ENCODE measurements at places on chromosomes 1 and 21.

GRCh38 chr21:29287383-29287782 is 11.3 kb upstream of the BACH1 start:
- no peak for DNase-seq

- no peak for DNase-seq
These were observed 1271.8 kb downstream of the BRINP3 start for GRCh38 chr1:189205863-189206262.

GRCh38 chr1:77084457-77084856 is 134.8 kb downstream of the PIGK start:
- DNase-seq, result no peak

DNA sequence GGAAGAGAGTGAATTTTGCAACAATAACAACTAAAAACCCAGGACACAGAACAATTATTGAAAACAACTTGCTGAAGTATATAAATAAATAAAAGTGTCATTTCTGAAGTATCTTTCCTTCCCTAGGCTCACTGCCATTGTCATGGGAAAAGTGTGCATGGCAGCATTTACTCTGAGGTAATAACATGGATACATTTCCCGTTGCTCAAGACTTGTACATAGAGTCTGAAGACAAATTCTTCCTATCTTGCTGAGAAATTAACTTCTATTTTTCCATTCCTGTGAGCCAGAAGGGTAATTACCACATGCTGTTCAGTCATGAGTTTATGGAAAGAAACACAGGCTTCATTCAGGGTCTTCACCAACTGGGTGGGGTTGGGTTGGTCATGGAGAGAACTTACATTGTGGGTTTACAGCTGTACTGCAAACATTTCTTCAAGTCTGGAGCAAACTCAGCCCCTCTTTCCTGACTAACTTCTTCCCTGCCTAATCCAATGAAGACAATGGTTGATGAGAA is 32.2 kb downstream of the ST6GALNAC3 start:
- DNase-seq, result no peak

GRCh38 chr1:167808690-167809089 is 86.9 kb downstream of the MPZL1 start:
- no peak for DNase-seq

- no peak for DNase-seq
These were observed 374.6 kb upstream of the RUNX1 start for GRCh38 chr21:35423709-35424108.

DNA sequence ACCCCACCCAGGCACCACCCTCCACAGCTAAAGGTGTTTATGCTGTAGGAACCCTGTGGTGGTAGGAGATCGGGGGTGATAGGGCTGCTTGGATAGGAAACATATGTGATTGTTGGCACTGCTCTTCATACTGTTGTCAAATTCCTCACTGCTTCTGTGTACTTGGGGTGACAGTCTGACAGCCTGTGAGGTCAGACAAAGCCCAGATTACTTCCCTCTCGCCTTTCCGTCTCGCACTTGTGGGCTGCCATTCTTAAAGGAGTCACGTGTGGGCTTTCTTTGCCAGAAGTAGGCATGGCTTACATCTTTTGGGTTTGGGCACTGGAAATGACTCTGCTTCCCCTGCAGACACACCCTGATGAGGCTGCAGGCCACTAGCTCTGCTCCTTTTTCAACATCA is 363.8 kb downstream of the DISC1 start:
- DNase-seq, result no peak

DNA sequence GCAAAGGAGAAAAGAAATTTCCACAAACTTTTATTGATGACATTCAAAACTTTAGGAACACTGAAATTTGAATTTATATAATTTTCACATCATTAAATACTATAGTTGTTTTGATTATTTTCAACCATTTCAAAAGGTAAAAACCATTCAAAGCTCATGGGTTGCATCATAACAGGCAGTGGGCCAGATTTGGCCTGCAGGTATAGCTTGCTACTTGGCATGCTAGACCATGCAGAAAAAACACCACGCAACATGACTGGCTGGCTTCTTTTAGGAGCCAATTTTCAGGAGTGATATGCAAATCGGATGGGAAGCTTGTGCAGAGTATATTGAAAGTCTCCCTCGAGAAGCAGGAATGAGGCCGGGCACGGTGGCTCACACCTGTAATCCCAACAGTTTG is 144.8 kb downstream of the GLUL start:
- DNase-seq, result no peak

- DNase-seq, result no peak
These were observed 12.9 kb downstream of the SLC44A3 start for GRCh38 chr1:94832931-94833585.

- no peak for DNase-seq
These were observed 67.8 kb upstream of the BCAR3 start for GRCh38 chr1:93749487-93749886.

GRCh38 chr21:26783466-26784195 is 61.6 kb downstream of the ADAMTS1 start:
- no peak for DNase-seq

DNA sequence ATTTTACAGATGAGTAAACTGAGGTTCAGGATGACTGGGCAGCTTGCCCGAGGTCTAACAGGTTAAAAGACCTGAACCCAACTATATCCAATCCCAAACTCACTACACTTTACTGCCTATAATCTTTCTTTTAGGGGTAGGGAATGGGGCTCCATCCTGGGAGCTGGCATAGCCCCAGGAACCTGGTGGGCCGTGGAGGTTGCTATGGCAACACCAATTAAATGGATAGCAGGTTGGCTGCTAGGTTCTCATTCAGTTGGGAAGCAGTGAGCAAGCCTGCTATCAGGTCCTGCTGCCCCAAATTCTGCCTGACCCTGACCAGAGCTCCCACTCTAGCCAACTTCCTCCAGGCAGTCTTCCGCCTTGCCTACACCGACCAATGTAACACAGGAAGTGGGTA is 40.9 kb downstream of the LRP8 start:
- DNase-seq, result no peak

DNA sequence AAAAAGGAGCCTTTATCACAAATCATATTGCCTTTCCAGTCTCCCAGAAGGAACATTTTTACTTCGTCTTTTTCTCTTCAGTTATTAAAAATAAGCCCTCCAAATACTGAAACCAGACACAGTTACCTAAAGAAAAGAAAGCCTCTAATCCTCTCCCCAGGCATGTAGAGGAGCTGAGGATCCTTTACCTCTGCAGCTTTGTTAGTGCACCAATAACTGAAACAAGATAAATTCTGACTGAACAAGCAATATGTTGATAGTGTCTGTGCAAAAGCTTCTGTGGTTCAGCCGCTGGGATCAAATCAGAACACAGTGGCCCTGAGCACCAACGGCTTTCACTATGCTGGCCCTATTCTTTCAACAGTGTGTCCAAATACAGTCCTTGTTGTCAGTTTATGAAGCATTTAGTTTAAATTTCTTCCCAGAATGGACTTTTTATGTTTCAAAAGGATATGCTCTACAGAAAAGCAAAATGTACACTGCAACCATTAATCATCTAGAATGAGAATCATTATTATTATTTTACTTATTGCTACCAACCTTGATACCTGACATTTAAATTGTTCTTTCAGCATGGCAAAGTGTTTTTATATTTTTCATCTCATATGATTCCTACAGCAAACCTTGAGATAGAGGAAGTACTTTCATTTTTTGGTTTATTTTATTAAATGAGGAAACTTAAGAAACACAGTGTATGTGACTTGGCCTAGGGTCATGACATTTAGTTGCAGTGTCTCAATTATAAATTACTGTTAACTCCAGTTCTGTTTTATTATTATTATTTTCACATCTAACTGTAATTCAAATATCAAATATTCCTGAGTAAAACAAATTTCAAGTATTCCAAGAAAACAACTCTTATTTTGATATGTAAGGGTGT is 217.9 kb downstream of the NEGR1 start:
- no peak for DNase-seq

- DNase-seq, result no peak
These were observed 83.9 kb upstream of the NBPF4 start for GRCh38 chr1:108327534-108328466.

GRCh38 chr21:24217151-24217550 is 1390.1 kb downstream of the MRPL39 start:
- no peak for DNase-seq

- no peak for DNase-seq
These were observed 52.9 kb upstream of the DIPK1A start for GRCh38 chr1:93014168-93014567.

DNA sequence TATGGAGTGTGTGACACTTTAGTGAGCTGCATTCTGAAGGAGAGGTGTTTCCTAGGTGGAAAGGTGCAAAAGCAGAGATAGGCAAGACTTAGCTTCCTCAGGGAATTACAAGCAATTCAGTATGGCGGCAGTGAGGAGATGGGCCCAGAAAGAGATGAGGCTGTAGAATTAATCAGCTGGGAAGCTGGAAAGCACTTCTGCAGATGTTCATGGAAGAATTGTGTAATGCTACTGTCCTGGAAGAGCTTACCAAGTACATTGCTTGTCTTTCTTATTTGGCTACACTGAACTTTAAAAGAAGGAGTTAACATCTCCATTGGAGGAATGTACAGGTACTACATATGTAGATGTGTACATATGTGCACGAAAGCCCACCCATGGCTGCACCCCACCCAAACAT is 103.7 kb upstream of the DPT start:
- DNase-seq, result no peak

- no peak for DNase-seq
These were observed 157.8 kb upstream of the DPYD start for GRCh38 chr1:98078596-98078995.

GRCh38 chr1:15788624-15789301 is 18.7 kb downstream of the UQCRHL start:
- no peak for DNase-seq

DNA sequence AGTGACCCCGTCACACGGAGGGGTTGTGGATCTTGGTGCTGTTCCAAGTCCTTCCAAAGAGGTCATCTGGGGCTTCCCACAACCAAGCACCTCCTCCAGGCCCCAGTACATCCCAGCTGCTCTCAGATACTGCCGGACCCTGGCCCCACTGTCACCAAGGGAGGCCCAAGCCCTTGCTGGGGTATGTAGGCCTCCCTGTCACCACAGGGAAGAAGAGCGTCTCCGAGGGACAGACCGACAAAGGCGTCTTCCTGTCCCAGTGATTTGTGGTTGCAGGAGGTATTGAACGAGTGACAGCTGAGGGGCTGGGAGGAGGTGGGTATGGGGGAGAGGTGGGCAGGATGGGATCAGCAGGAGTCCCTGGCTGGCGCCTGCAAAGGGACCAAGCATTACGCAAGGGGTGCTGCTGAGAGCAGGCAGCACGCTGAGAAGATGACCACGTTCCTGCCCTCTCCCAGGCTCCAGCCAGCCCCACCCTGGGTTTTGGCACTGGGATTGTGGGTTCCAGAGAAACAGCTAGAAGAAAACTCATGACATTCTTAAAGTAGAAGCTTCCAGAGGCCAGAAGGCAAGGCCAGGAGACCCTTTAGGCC is 29.7 kb downstream of the LRP8 start:
- DNase-seq, result no peak

- DNase-seq, result no peak
These were observed 34.9 kb downstream of the UTP25 start for GRCh38 chr1:209862391-209863356.

GRCh38 chr1:229138058-229138457 is 132.9 kb upstream of the RAB4A start:
- DNase-seq, result no peak

DNA sequence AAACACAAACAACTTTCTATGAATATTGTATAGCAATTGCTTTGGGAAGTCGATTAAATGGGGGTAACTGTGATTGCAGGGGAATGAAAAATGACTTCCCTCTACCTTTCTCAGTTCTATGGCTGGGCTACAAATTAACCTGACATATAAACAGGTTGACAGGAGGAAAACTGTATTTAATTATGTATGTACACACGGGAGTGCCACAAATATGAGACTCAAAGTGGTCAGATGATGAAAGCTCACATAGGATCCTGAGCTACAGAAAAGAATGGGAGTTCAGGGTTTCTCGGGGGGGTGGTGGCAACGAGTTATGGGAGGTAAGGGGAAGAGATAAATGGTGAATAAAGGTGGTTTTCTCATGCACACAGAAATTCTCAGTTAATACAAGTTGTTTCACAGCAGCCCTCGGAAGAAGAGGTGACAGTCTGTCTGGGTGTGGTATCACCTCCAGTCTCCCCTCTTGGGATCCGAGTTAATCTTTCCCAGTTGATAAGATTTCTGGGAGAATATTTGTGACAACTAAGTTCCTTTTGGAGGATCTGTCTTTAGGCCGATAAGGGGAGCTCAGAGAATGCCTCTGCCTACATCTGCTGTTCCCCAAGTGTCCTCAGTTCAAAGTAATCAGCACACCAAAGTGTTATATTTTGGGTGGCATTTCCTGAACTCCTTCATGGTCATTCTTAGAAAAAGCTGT is 26.3 kb downstream of the GADD45A start:
- DNase-seq, result no peak

GRCh38 chr21:38221594-38221993 is 35.2 kb upstream of the KCNJ15 start:
- no peak for DNase-seq

DNA sequence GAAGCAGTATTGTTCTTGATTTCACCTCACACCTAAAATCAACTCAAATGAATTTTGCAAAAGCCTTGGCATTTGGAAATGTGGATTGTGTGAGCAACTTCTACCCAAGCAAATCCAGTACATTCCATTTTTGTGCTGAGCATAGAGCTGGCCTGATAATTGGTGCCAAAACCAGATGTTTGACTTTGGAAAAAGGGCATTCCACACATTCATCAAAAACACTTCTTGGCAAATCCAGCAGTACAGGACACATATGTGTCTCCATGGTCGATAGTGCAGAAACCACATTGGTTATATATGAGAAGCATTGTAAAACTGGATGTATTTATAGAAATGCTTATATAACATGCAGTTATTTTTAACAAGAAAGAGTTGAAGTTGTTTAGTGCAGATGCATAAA is 210.4 kb downstream of the KCNK2 start:
- no peak for DNase-seq

GRCh38 chr1:17416389-17416788 is 23.1 kb downstream of the RCC2 start:
- no peak for DNase-seq

DNA sequence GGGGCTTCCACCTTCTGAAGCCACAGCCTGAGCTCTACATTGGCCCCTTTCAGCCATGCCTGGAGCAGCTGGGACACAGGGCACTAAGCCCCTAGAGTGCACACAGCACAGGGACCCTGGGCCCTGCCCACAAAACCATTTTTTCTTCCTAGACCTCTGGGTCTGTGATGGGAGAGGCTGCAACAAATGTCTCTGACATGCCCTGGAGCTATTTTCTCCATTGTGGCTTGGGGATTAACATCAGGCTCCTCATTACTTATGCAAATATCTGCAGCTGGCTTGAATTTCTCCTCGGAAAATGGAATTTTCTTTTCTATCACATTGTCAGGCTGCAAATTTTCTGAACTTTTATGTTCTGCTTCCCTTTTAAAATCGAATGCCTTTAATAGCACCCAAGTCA is 795.7 kb downstream of the LTN1 start:
- no peak for DNase-seq
